COLO829 (cell line): ENCODE measurements at places on chromosomes 1 and 21.
A peak's percentile ranks its signal among the peaks of the same experiment; 100 is the strongest.

DNA sequence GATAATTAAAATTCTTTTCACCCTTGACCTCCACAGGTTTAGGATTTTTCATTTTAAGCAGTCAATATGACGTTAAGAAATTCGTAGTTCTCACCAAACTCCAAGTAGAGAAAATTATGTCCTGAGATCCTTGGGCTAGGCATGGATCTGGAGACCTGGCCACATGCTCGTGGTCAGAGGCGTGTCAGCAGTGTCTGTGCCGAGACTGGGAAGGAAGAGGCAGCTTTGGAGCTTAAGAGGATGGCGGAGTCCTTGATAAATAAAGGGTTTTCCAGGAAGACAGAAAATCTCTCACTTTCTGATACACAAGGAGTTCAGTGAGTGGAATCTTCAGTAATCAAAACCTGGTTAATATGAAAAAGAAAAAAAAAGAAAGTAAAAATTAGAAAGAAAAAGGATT is 17.0 kb downstream of the RHOU start:
- no peak for DNase-seq

DNA sequence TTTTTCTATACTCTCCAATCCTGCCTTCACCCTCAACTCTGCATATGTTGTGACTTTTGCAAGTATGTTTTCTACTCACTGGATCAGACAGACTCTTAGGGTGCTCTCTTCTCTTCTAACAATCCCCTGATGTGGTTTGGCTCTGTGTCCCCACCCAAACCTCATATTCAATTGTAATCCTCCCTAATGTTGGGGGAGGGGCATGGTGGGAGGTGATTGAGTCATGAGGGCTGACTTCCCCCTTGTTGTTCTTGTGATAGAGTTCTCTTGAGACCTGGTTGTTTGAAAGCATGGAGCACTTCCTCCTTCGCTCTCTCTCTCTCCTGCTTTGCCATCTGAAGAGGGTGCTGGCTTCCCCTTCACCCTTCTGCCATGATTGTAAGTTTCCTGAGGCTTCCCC is 148.9 kb upstream of the IGSF21 start:
- no peak for DNase-seq

DNA sequence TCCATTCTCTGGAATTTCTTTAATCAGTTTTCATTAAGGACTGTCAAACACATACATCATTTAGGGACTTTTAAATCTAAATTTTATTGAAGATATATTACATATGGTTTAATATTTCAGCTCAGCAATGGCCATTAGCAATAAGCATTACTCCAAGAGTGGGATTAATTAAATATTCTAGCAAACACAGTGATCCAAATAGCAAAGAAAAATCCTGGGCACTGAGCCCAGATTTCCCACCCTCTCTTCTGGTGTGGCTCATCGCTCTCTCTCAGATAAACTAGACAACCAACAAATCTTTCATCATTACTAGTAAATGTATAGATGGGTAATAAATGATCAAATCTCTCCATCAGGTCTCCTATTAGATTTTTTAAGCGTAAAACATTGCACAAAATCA is 53.5 kb upstream of the FOXD3 start:
- peak; percentile 34 for DNase-seq

GRCh38 chr1:212819726-212820125 is 27.7 kb downstream of the SPATA45 start:
- DNase-seq, result no peak

DNA sequence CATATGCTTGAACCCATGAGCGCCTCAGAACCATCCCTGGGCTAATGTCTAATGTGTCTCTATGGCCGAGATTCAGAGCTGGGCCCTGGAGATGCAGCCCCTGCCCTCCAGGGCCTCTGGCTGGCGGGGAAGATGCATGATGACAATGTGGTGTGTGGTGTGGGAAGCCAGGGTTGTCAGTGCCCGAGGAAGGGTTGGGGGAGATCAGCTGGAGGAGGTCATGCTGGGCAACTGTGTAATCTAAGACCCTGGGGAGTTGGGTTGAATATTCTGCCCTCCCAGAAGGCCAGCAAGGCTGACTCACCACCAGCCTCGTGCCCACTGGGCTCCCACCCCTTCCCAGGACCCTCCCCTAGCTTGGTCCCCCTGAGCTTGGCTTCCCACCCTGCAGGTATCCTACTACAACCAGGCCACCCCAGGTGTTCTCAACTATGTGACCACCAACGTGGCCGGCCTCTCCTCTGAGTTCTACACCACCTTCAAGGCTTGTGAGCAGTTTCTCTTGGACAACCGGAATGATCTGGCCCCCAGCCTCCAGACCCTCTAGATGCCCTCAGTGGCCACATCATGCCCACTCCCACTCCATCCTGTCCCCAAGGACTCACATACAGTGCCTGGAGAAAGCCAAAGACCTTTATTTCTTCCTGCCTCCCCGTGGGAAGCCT is 14.6 kb downstream of the FAM151A start:
- no peak for DNase-seq

DNA sequence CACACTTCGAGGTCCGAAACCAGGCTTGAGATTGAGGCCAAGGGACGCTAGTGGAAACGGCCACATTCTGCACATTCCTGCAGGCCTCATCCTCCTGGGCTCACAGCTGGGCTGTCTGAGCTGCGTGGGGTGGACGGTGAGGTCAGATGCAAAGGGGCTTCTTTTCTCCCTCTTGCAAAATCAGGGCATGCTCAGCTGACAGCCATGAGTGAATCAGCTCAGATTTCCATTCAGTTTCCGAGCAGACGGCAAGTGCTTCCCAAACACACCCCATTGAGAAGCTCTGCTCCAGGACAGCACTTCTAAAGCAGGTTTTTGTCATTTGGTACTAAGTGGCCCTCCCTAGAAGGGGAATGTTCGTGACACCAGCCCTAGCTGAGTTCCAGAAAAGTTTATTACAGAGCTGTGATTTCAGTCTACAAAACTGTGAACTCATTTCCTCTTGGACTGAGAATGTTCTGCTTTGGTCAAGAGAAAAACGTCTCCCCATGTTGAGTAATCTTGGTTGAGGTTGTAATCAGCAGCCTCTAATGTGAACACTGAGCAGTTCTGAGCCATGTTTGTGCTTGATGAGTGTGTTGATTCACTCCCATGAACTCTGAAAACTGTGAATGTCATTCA is 10.0 kb downstream of the PDPN start:
- no peak for DNase-seq

DNA sequence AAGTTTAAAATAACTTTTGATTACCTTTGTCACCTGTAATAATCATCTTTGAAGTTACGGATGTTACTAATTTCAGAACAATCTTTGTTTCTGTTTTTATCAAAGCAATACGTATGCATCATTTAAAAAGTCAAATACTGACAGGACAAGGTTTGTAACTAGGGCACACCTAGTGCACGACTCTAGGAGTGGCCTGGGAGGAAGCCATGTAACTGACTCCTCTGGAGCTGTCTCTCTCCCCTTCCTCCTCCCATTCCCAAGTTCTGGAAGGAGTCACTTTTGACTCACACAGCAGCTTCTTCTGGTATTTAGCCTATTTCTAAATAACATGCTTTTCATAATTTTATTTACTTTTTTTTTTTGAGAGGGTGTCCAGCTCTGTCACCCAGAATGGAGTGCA is 11.8 kb upstream of the RAP1GAP start:
- DNase-seq, result no peak

- DNase-seq, result no peak
Measured at GRCh38 chr1:226985839-226986463, 45.9 kb downstream of the COQ8A start.

DNA sequence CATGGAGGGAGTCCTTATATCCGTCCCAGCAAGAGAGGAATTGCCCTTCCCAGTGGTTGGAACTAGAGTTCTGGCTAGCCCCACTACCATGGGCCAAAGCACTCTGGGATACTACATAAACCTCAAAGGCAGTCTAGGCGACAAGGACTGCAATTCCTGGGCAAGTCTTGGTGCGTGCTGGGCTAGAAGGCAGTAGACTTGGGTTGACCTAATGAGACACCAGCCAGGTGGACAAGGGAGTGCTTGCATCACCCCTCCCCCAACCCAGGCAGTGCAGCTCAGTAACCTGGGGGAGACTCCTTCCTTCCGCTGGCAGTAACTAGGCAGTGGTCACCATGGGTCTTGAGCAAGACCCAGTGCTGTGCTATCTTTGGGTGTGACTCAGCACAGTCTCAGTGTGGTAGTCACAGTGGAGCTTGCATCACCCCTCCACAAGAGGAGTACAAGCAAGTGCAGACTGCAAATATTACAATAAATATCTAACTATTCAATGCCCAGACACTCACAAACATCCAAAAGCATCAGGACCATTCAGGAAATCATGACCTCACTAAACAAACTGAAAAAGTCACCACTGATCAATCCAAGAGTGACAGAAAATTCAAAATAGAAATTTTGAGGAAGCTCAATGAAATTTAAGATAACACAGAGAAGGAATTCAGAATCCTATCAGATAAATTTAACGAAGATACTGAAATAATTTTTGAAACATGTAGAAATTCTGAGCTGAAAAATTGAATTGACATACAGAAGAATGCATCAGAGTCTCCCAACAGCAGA is 84.7 kb upstream of the LYPLAL1 start:
- DNase-seq, result no peak

GRCh38 chr1:235156265-235156664 is 4.8 kb downstream of the RBM34 start:
- no peak for DNase-seq

DNA sequence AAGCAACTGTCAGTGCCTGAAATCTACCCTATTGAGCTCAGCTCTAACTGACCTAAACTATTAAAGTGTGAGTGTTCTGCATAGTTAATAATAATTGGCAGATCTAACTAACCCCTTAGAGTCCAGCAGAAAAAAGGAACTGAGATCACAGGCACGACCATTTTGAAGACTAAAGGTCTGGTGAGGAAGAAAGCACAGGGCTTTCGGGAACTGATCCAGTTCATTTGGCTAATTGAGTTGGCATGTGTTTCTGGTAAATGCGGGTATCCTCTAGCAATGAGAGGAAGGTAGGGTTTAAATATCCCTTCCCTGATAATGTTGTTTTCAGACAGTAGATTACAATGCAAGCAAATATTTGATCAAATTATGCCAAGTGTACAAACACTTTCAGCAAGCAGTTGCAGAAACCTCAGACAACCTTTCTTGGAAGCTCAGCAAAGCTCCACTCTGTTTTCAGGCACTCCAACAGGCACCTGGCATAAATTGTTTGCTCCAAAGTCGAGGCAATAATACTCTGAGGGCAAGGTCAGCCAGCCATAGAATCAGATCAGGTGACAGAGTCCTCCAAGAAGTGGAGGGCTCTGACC is 100.8 kb downstream of the KCNK1 start:
- no peak for DNase-seq

GRCh38 chr1:217393896-217394295 is 237.0 kb downstream of the GPATCH2 start:
- DNase-seq, result peak; percentile 8

GRCh38 chr1:51253691-51254090 is 17.6 kb downstream of the RNF11 start:
- DNase-seq, result no peak

DNA sequence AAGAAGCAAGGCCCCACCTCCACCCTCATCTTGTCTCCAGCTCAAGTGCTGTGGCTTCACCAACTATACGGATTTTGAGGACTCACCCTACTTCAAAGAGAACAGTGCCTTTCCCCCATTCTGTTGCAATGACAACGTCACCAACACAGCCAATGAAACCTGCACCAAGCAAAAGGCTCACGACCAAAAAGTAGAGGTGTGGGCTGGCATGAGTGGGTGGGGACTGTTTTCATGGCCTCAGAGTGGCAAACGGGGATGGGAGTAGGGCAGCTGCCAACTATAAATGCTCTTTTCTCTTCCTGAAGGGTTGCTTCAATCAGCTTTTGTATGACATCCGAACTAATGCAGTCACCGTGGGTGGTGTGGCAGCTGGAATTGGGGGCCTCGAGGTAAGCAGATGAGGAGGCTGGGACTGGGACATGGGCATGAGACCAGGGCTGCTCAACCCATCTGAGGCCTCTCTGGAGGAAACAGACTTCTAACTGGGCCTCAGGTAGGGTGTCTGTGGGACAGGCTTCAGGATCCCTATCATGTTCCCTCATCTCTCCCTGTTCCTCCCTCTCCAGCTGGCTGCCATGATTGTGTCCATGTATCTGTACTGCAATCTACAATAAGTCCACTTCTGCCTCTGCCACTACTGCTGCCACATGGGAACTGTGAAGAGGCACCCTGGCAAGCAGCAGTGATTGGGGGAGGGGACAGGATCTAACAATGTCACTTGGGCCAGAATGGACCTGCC is 8.8 kb upstream of the P3R3URF start:
- no peak for DNase-seq

DNA sequence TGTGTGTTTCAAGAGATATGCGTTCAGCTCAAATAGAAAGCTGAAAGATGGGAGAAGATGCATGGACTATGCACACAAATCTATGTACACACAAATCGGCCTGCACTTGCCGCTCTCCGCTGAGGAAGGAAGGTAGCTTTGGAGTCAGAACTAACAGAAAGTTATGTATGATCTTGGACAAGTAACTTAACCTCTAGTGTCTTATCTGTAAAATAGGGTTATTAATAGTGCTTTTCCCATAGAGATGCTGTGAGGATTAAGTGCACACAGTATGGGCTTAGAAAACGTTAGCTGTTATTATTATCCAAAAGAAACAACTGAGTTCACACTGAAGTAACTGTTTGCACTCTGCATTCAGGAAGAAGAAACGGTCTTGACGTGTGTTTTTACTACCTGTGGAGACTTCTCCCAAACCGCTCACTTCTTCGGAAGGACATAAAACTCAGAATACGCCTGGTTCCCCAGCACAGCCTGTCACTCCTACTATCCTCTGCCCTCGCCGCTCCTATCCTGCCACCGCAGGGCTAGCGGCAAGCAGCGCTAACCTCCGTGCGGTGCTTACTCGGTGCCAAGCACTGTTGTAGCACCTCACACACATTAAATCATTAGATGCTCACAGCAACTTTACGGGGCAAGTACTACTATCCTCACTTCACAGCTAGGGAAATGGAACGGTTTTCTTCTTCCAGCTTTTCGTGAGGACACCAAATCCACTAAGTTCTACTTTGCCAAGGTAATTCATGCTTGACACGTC is 1.3 kb downstream of the TGFBR3 start:
- DNase-seq, result no peak

GRCh38 chr1:98992844-98993243 is 11.8 kb downstream of the PLPPR5 start:
- no peak for DNase-seq

- no peak for DNase-seq
Measured at GRCh38 chr1:9842781-9843575, 19.2 kb upstream of the CLSTN1 start.
